ENCODE measurements at places on chromosomes 3 and 15.

DNA sequence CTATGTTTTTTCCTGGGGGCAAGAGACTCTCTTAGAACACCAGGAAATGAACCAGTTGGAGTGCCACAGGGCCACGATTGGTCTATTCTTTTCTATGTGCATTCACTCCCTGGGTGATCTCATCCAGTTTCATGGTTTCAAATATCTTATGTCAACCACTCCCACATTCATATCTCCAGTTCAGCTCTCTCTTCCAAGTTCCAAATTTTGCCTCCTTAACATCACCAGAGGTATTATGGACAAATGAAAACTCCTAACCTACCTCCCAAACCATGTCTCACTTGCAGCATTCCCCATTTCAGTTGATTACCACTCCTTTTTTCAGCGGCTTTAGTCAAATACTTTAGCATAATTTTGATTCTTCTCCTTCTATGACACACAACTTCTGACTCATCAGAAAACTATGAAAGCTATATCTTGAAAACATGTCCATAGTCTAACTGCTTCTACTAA, 203.1 kb upstream of the SEMA6D start:
- no peak for DNase-seq

DNA sequence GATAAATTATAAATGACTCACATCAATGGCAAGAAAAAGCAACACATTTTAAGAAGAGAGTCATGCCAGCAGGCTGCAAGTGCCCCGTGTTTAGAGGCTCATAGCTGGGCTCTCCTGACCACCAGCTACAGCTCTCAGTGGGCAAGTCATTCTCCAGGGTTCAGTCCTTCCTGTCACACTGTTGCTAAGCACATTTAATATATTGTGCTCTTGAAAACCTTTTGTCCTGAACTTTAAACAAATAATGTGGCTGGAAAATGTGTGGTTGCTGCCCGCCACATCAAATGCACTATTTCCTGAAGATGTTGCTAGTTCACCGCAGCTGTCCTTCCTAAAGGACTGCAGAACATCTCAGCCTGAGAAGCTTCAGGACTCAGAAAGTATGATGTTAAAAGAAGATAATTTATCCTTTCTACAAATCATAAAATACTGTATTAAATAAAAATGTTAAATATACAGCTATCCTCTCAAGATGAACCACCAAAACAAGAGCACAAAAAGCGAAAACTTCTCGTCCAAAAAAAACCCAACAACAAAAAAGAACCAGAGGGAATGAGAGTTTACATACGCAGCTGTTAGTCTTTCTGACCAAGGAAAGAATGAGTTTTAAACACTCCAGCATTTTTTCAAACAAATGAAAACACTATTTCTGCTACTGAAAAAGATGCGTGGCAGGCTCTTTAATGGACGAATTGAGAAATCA, 951 bp downstream of the TARS3 start:
- DNase-seq: peak; percentile 26

- DNase-seq: no peak
These were observed 35.7 kb downstream of the P3H2 start for GRCh38 chr3:190084983-190085382.

DNA sequence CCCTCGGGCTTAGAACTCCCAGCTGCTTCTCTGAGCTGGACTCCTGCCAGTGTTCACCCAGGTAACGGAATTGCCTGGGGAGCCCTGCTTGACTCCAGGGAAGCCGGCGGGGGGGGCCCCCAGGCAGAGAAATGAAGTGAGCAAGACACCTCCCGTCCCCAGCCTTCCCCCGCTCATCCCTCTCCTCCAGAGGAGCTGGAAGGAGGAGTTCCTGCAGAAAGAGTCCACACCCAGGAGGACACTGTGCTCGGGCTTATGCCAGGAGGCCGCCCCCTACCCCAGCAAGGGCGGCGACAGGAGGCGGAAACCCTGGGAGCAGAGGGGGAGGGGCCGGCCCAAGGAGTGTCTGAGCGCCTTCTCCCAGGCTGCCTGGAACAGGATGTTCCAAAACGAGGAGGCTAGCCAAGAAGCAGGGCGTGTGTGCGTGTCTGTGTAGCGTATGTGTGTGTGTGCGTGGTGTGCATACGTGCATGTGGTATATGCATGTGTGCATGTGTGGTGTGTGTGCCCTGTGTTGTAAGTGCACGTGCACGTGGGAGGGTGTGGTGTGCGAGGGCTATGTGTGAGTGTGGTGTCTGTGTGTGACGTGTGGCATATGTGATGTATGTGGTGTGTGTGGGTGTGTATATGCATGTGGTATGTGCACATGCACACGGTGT, 511.3 kb downstream of the SHQ1 start:
- no peak for DNase-seq

GRCh38 chr3:139332092-139332491, 11.7 kb upstream of the MRPS22 start:
- no peak for DNase-seq

DNA sequence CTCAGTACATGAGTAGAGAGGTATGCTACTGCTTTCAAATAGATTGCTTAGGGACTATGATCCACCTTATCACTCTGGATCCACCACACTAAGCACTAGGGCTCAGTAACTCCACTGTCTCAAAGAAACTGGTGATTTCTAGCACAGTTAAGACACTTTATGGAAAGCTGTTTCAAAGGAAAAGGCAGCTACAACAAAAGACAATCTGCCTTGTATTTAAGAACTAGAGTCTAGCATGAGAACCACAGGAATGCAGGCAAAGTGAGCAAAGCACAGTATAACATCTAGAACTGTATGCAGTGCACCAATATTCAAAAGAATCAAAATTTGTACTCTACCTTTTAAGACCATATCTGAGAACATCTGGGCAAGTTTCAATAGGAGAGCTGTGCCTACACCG, 17.9 kb downstream of the TFRC start:
- no peak for DNase-seq

DNA sequence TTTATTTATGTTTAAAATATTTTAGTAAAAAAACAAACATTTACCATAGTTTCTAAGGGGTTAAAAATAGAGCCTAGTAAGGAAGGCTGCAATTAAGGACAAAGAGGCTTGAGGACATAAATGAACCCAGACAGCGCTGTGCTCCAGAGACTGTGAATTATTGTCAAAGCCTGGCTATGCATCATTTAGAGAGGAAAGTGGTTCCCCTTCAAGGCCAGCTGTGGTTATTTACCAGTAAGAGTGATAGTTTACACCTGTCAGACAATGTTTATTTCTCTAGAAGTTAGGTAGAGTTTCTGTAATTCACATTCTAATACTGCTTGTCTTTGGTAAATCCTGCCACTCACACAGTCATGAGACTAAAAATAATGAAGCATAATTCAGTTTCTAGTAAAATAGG, 32.4 kb upstream of the PIK3R4 start:
- peak; percentile 15 for DNase-seq

DNA sequence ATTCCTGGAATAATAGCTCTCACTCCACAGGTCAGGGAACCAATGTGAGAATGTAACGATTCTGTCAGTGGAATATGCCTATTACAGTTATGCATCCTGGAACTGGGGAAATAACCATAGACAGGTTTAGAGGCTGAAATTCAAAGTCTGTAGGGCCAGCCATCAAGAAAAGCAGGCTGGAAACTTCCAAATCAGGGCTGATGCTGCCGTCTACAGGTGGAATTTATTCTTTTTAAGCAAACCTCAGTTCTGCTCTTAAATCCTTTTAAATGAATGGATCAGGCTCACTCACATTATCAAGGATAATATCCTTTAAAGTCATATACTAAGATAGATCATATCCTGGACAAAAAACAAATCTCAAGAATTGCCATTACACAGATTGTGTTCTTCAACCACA, 699.8 kb downstream of the NR2F2 start:
- DNase-seq: no peak

- no peak for DNase-seq
These were observed 49.5 kb downstream of the PLXNA1 start for GRCh38 chr3:127032296-127032990.

DNA sequence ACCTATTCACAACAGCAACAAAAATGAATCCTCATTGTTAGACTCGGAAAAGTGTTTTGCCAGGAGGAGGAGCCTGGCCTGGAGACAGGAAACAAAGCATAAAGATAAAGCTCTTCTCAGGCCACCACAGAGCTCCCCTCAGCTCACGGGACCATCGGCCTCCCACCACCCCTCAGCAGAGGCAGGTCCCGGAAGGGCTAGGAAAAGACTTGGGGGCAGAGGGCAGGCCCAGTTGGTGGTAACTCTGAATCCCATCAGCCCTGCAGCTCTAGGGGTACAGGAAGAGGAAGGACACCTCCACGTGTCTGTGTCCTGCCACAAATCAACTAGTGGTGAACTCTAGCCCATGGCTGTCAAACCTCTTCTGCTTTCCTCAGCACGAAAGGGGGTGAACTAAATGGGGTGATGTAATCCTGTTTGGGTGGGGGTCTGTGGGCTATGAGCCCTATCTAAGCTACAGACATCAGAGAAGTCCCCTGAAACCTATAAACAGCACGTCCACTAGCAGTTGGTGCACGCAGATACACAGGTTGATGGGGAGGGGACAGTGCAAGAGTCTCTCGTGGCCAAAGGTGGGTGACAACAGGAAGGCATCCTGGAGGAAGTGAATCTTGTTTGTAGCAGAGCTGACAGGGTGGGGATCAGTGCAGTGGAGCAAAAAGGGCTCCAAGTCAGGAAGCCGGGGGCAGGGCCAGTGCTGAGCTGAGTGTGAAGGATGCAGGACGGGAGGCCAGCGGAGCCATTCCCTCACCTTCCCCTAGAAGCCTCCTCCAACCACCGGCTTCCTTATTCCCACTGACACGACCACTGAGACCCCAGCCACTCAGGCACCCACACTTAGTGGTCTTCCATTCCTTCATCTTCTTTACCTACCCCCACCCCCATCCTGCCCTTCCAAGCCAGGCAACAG, 111.1 kb upstream of the HACD2 start:
- no peak for DNase-seq

Data from GM19239 (cell line).